ENCODE measurements at places on chromosomes 12 and 14. TPM values are rescaled to one million over a fixed set of nuclear protein-coding genes. Genes with fewer than 3 reads are reported as not detected.

Gene NEDD1
- 35.6 TPM for total RNA-seq

Gene GYS2
- total RNA-seq, result not detected

DNA sequence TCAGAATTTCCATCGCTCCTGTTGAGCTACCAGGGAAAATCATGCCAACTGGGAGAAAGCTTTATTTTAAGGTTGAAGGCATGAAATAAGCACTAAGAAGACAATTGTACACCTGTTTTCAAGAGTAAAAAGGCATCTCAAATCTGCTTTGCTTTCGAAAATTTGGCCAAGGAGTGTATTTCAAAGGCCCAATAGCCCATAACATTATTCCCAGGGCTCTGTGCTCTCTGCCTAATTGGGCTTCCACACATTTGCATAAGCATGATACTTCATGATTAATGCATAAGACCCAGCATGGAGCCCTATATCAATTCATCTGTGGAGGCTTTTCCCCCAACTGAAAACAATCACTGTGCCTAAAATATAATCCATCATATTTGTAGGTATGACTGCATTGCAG lies 258.5 kb downstream of the NOVA1 start:
- no peaks in the 10 kb centered on the region for H3K27me3 ChIP-seq
- no peak overlapping the region for H3K4me3 ChIP-seq
- H3K36me3 ChIP-seq, result no peaks in the 10 kb centered on the region
- no peak overlapping the region for H3K27ac ChIP-seq

Gene IFNG-AS1
- 0.92 TPM for total RNA-seq

- no peaks in the 10 kb centered on the region for H3K4me1 ChIP-seq
- H3K36me3 ChIP-seq, result no peaks in the 10 kb centered on the region
- no peaks in the 10 kb centered on the region for H3K27me3 ChIP-seq
- no peak for DNase-seq
Measured at GRCh38 chr12:109729371-109729781, 15.8 kb downstream of the FAM222A start.

- no peak for DNase-seq
- no peaks in the 10 kb centered on the region for H3K4me1 ChIP-seq
- no peak overlapping the region for H3K4me3 ChIP-seq
- H3K27ac ChIP-seq, result no peak overlapping the region
- peaks cover 6% of the 10 kb centered on the region for H3K36me3 ChIP-seq
Measured at GRCh38 chr12:40310211-40310610, 85.4 kb downstream of the LRRK2 start.

GRCh38 chr14:66998013-66998412 lies 191.2 kb upstream of the GARIN2 start:
- H3K27ac ChIP-seq, result no peak overlapping the region
- no peak overlapping the region for H3K4me3 ChIP-seq
- no peaks in the 10 kb centered on the region for H3K36me3 ChIP-seq
- no peaks in the 10 kb centered on the region for H3K4me1 ChIP-seq
- no peaks in the 10 kb centered on the region for H3K27me3 ChIP-seq
- DNase-seq, result no peak

GRCh38 chr12:24701343-24701742 lies 247.6 kb downstream of the BCAT1 start:
- H3K36me3 ChIP-seq, result no peaks in the 10 kb centered on the region
- no peak overlapping the region for H3K27ac ChIP-seq
- H3K4me3 ChIP-seq, result no peak overlapping the region
- H3K27me3 ChIP-seq, result no peaks in the 10 kb centered on the region
- H3K4me1 ChIP-seq, result peaks cover 12% of the 10 kb centered on the region

DNA sequence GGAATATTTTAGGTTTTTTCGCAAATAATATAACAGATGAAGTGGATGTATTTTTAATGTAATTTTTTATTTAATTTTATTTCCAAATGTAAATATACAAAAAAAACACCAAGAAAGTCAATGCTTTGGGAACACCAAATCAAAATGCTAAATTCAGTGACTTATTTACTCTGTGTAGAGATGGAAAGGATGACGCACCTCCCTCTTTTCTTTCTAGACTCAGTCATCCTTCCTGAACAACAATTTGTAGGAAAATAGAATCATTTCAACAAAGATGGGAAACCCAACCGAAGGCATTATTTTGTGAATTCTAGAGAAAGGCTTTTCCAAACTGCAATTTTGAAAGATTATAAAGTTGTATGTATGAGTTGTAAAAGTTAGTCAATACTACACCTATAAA lies 57.7 kb downstream of the CCER1 start:
- H3K27me3 ChIP-seq, result no peaks in the 10 kb centered on the region
- no peak overlapping the region for H3K4me3 ChIP-seq
- no peaks in the 10 kb centered on the region for H3K36me3 ChIP-seq
- no peaks in the 10 kb centered on the region for H3K4me1 ChIP-seq
- DNase-seq, result no peak

- no peaks in the 10 kb centered on the region for H3K27me3 ChIP-seq
- H3K27ac ChIP-seq, result no peak overlapping the region
- no peak overlapping the region for H3K4me3 ChIP-seq
- no peak for DNase-seq
Measured at GRCh38 chr12:21852251-21852650, 77.7 kb upstream of the KCNJ8 start.

DNA sequence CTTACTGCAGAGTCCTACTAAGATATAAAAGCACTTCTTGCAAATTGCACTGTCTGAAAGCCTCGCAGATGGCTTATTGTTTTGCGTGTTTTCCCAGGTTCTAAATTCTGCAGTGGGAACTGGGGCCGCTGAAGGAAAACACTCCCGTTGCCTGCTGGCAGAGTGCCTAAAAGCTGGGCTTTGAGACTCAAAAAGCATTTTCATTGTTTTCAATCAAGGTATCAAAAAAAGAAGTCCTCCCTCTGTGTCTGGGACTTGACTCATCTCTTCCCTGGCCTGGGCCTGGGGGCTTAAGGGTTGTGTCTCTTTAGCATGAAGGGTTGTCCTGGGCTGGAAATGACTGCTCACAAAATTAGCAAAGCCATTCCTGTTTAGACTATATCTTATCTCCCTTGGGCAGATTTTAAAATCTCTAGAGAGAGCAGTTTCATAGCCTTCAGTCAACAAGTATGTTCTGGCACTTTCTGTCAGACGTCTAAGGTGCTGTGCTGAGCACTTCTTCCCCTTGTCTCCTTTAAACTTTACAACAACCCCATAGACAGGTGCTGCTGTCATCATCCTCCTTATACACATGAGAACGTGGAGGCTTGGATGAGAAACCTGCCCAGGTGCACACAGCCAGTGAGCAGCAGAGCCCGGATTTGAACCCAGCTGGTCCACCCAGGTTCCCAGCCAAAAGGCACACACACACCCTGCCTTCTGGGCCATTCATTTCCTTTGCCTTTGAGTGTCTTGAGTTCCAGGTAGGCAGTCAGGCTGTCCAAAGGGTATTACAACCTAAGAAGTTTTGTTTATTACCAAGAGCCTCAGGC lies 31.1 kb downstream of the ELK3 start:
- no peak overlapping the region for H3K4me3 ChIP-seq
- H3K4me1 ChIP-seq, result peaks cover 7% of the 10 kb centered on the region
- no peak for DNase-seq
- H3K27me3 ChIP-seq, result no peaks in the 10 kb centered on the region
- no peaks in the 10 kb centered on the region for H3K36me3 ChIP-seq

DNA sequence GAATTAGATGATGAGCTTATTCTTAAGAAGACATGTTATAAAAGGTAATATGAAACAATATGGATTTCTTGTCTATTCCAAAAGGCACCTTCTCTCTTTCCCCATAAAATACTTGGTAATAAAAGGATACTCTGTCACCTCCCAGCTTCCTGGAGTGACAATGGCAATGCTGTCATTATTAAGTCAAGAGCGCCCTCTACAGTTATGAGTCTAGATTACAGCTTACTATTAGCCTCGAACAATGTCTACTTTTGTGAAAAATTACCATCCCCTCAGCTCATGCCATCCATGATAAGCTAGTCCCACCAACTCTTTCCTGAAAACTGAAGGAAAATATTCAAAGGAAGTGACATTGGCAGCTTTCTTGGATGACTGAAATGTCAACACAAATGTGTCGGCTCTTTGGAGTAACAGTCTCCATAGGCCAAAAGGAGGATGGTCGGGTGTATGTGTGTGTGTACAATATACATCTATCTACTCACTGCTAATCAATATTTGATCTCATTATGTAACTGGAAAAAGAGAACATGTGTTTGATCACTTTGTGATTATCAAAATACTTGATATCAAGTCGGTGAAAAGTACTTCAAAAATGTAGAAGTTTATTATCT lies 48.7 kb upstream of the CDKN3 start:
- DNase-seq, result no peak
- H3K27me3 ChIP-seq, result no peaks in the 10 kb centered on the region

DNA sequence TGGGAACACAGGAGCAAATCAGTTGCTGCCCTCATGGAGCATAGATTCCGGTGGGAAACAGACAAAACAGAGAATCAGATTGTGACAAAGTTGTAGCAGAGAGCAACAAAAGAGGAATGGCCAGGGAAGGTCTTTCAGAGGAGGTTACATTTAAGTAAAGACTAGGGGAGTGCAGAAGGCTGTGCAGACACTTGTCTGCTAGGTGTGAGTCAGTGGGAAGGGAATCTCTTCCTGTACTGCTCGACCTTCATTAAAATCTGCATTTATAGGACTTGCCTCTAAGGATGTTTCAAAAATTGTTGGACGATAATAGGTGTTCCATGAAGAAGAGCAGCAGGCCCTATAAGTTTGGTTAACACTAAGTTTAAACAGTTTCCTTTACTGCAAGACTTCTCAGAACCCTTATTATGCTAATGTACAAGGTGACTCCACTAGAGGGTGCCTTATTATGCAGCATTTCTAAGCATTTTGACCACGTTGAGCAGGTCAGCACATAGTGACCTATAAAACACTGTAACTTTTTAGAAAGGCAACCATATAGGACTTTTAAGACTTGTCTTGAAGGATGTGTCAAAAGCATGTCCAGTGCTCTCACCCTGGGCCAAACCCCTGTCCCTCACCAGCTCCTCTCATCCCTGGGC lies 91.8 kb upstream of the RIC8B start:
- no peaks in the 10 kb centered on the region for H3K36me3 ChIP-seq
- H3K27ac ChIP-seq, result no peak overlapping the region
- H3K4me1 ChIP-seq, result no peaks in the 10 kb centered on the region
- no peak for DNase-seq
- H3K27me3 ChIP-seq, result no peaks in the 10 kb centered on the region
- no peak overlapping the region for H3K4me3 ChIP-seq

Measured in thoracic aorta (tissue), 2 donors.